ENCODE measurements at places on chromosomes 6 and 20. TPM values are rescaled to one million over a fixed set of nuclear protein-coding genes. Genes with fewer than 3 reads are reported as not detected.

GRCh38 chr6:170208182-170208601 is 82.7 kb downstream of the DLL1 start:
- no peak overlapping the region for H3K4me3 ChIP-seq
- H3K36me3 ChIP-seq = no peaks in the 10 kb centered on the region
- H3K27me3 ChIP-seq = no peaks in the 10 kb centered on the region
- H3K4me1 ChIP-seq = peaks cover 6% of the 10 kb centered on the region
- H3K27ac ChIP-seq = no peak overlapping the region

PAX1 gene
- total RNA-seq = not detected

- H3K36me3 ChIP-seq = no peaks in the 10 kb centered on the region
- H3K27me3 ChIP-seq = peaks cover 5% of the 10 kb centered on the region
- H3K27ac ChIP-seq = no peak overlapping the region
- H3K4me3 ChIP-seq = no peak overlapping the region
These were observed 120.9 kb upstream of the RPS6KA2 start for GRCh38 chr6:166747644-166748595.

COL10A1 gene
- not detected for total RNA-seq

DNA sequence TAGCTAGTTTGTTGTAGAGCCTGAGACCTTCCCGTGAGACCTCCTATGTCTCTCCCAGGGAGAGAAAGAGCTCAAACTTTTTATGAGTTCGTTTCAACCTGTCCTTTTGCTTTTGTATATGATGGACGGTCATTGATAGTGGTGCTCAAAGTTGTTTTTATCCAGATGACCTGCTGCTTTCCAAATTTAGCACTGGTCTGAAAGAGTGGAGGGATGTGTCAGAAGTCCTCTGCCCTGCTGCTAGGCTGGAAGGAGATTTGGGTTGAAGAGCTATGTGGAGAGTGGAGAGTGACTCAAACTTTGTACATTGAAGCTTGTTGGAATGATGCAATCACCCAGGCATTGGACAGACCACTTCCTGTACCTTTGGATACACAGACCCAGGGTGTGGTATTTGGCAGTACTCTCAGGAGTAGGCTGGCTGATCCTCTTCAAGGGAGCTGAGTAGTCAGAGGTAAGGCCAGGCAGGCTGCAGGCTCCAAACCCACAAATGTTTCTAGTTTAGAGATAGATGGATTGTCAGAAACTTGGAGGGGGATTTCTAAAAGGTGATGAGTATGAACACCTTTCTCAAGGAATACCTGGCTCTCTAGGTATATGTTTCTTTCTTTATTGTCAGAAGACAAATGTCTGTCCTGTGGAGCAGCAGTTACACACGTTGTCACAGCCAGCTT is 49.4 kb upstream of the RREB1 start:
- no peak overlapping the region for H3K4me3 ChIP-seq
- H3K36me3 ChIP-seq = no peaks in the 10 kb centered on the region
- peak; percentile 37 for DNase-seq
- no peak overlapping the region for H3K27ac ChIP-seq

DNA sequence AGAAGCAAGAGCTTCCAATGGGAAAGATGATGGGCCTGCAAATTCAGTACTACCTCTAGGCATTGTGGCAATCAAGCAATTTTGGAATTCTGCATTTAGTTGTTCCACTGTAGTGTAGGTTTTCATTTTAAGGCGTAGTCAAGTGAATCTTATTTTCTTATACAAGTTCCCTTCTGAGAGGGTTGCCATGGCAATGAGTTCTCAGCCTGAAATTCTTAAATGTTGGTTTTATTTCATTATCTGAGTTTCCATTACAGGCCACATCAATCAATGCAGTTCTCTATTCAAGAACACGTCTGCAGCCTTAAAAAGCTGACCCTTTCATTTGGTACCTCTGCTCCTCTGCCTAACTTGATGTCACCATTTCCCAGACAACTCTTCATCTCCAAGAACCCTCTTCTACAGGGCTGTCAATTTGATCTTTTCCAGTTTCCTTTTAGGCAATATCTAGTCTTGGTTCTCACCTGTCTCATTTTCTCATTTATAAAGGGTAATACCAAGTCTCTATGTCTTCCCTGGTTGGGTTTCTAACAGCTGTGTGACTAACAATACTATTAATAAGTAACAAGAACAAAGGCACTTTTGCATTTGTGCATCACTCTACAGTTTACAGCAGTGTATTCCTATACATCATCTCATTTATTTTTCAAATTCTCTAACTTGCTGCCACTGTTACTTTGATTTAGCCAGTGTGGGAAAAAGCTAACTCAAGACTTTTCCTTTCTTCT is 898.2 kb upstream of the FLRT3 start:
- no peaks in the 10 kb centered on the region for H3K36me3 ChIP-seq
- H3K4me1 ChIP-seq = peaks cover 2% of the 10 kb centered on the region
- no peak overlapping the region for H3K27ac ChIP-seq
- no peak for DNase-seq
